ENCODE measurements at places on chromosomes 7 and 10.

GRCh38 chr10:119701861-119702260 lies 24.0 kb upstream of the INPP5F start:
- DNase-seq = no peak

- DNase-seq = no peak
These were observed 63.3 kb upstream of the LRRC17 start for GRCh38 chr7:102849538-102849937.

DNA sequence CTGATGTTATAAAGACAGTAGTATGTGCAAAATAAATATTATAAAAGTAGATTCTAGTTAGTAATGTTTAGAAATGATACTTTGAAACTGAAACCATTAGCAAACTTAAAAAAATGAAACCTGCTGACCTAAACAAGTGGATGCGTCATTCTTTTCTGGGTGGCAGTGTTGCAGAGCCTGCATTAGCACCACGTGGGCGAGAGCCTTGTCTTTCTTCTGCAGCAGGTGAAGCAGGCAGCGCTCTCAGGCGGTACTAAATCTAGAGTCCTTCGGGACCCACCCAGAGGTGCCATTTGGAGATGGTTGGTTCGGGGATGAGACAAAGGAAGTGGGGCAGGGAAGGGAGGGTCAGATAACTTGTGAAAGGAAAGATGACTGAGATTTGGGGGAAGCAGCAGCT lies 759.1 kb upstream of the IGFBP3 start:
- DNase-seq = no peak

DNA sequence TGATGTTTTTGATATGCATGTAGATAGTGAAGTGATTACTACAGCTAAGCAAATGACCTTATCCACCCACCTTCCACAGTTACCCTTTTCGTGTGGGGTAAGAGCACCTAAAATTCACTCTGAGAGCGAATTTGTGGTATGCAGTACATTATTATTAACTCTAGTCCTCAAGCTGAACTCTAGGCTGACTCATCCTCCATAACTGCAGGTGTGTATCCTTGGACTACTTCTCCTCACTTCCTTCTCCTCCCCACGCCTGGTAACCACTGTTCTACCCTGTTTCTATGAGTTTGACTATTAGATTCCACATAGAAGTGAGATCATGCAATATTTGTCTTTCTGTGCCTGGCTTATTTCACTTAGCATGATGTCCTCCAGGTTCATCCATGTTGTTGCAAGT lies 484.6 kb downstream of the GATA3 start:
- DNase-seq = no peak

DNA sequence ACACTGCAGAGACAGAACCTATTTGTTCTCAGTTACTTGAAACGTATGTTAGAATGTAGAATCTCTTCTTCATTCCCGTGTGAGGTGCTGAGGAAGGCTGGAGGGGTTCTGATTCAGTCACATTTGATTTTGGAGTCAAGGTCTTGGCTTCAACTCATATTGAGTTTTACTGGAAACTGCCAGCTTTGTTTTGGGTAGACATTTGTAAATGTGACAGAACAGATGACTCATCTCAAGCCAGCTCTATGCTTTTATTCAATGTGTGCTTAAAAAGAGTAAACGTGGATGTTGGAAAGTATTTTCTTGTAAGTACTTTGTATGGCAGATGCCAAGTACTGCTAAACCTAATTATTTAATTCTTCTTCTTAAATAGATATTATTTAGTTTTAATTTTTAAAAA lies 780.8 kb upstream of the C7orf33 start:
- DNase-seq = no peak

DNA sequence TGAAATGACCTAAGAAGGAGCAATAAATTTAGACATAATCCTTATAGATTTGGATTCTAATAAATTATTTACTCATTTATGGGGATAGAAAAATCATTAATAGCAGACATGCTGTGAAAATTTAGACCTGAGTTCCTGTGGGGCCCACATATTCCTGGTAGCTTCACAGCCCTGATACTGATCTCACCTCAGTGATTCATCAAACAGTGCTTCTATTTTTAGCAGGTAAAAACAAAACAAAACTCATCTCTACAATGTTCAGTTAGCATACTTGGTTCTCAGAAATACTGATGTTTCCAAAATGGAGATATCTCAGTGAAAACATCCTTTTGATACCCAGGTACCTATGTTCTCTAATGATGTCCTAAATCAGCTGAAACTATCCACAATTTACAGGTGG lies 841.1 kb upstream of the SORCS1 start:
- no peak for DNase-seq

Data from CD4-positive, alpha-beta T cell treated with Interleukin-4 for 4 hours (primary cell).